Heart left ventricle (tissue), 16 donors: ENCODE measurements at places on chromosomes 16 and 17. TPM values are rescaled to one million over a fixed set of nuclear protein-coding genes. Genes with fewer than 3 reads are reported as not detected.

Gene GPRC5C
- 41.9 TPM for total RNA-seq

Gene VTN
- 120 TPM for total RNA-seq

Gene NPIPA8
- not detected for total RNA-seq

Gene KRT9
- not detected for total RNA-seq

Gene KRTAP4-1
- total RNA-seq = not detected

Gene CCL8
- 0.81 TPM for total RNA-seq

Gene CA7
- not detected for total RNA-seq

Gene CDK3
- 1.2 TPM for total RNA-seq

Gene SLFN13
- 4.9 TPM for total RNA-seq

Gene CEP112
- 15.5 TPM for total RNA-seq

Gene VAT1L
- total RNA-seq = 5.9 TPM

Gene TMEM204
- 14.0 TPM for total RNA-seq
